ENCODE measurements at places on chromosomes 11 and 22.

- no peak for DNase-seq
These were observed 94.4 kb upstream of the ALX4 start for GRCh38 chr11:44404301-44404700.

- no peak for DNase-seq
These were observed 8.5 kb downstream of the MAP4K2 start for GRCh38 chr11:64794526-64794925.

DNA sequence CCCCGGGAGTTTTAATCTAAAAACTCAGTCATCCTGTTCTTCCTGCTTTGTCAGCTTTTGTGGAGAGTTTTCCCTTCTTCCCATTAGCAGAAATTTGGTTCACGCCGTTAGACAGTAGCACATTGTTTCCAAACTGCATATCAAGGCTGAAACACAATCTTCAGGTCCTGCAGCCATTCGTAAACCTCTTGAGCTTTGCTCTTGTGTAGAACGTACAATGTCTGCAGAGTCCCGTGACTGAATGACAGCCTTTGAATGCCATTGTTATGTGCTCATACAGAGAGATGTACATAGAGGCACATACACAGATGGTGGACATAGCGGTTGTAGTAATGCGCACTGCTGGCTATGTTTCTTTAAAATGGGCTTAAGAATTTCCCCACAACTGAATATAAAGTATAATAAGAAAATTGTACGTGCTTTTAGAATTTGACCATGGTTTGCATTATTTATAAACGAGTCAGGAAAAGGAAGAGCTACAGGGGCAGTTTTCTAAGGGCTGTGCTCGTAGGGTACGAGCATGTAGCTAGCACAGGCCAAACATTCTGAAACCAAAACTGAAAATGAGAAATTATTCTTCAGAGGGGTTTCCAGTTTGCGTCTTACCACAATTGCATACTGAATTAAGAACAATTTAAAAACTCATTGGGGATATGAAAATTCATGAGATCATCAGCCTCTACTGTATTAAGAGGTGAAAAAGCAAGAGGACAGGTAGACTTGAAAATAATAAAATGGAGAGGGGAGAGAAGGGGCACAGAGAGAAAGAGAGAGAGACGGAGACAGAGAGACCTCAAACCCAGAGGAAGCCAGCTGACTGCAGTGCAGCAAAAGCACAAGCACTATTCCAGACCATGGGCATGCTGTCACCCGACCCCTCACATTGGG is 310.1 kb downstream of the CADM1 start:
- no peak for DNase-seq

GRCh38 chr11:105718641-105719040 is 108.8 kb downstream of the GRIA4 start:
- DNase-seq = no peak

- DNase-seq = no peak
These were observed 2254.0 kb downstream of the LRRC4C start for GRCh38 chr11:39205236-39205995.

All from AG04449 (cell line).